Astrocyte (in vitro differentiated cells and primary cell): ENCODE measurements at places on chromosomes 5 and 9. TPM values are rescaled to one million over a fixed set of nuclear protein-coding genes. Genes with fewer than 3 reads are reported as not detected.

Gene GFI1B
- not detected in 2 replicates for total RNA-seq

Gene PHF2
- total RNA-seq, result 12.1 and 12.3 TPM in 2 replicates

Gene SLC46A2
- not detected in 2 replicates for total RNA-seq

DNA sequence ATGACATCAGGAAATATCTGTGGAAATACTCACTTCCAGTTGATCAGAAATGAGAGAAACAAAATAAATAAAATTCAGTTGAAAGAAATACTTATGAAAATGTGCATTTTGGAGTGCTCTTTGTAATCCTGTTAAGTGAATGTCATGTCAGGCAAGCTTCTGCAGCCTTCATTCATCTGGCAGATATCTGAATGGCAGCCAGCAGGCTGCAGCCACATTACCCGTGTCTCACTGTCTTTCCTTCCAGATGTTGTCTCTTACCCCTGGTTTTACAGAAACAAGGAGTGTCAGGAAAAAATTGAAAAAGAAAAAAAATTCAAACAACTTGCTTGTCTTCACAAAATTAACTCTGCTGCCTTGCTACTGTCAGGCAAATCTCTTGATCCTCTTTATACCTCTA lies 445.0 kb upstream of the RIOK2 start:
- H3K27ac ChIP-seq, result no peak overlapping the region
- H3K36me3 ChIP-seq, result no peaks in the 10 kb centered on the region
- DNase-seq, result peak; percentile 1
- peaks cover 6% of the 10 kb centered on the region for H3K4me1 ChIP-seq
- H3K27me3 ChIP-seq, result no peaks in the 10 kb centered on the region

- H3K27ac ChIP-seq, result no peak overlapping the region
- H3K4me3 ChIP-seq, result no peak overlapping the region
- no peaks in the 10 kb centered on the region for H3K36me3 ChIP-seq
- H3K4me1 ChIP-seq, result peaks cover 14% of the 10 kb centered on the region
Measured at GRCh38 chr9:94754976-94755475, 28.5 kb downstream of the AOPEP start.

GRCh38 chr5:154316223-154316935 lies 125.8 kb downstream of the GALNT10 start:
- peaks cover 10% of the 10 kb centered on the region for H3K4me1 ChIP-seq
- H3K27ac ChIP-seq, result no peak overlapping the region
- no peaks in the 10 kb centered on the region for H3K27me3 ChIP-seq
- no peak for DNase-seq
- H3K4me3 ChIP-seq, result no peak overlapping the region

- H3K4me3 ChIP-seq, result no peak overlapping the region
- peaks cover 15% of the 10 kb centered on the region for H3K4me1 ChIP-seq
- DNase-seq, result peak; percentile 61
- no peaks in the 10 kb centered on the region for H3K27me3 ChIP-seq
- no peaks in the 10 kb centered on the region for H3K36me3 ChIP-seq
Measured at GRCh38 chr5:139131465-139131864, 66.7 kb downstream of the SIL1 start.

Gene CDH6
- total RNA-seq, result 90.1 and 106 TPM in 2 replicates

DNA sequence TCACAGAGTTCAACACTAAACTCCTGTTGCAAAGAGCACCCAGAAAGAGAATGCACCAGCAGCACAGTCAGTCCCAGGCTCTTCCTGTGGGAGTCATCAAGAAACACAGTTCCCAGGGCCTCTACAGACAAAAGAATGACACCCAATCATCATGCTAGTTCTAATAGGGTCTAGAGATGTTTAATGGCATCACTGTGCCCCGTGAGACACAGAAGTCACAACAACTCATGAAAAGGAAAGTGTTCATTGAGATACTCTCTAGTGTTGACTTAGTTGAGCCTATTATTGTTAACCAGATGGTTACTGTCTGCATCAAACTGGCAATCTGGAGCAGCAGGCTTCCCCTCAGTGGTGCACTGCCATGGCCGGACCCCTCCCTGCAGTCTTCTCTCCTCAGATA lies 1.6 kb downstream of the KLHL3 start:
- no peak overlapping the region for H3K4me3 ChIP-seq
- H3K36me3 ChIP-seq, result no peaks in the 10 kb centered on the region
- no peak overlapping the region for H3K27ac ChIP-seq
- H3K27me3 ChIP-seq, result no peaks in the 10 kb centered on the region
- peaks cover 32% of the 10 kb centered on the region for H3K4me1 ChIP-seq
- DNase-seq, result no peak

GRCh38 chr5:110803467-110804326 lies 64.9 kb downstream of the SLC25A46 start:
- H3K4me3 ChIP-seq, result no peak overlapping the region
- H3K4me1 ChIP-seq, result no peaks in the 10 kb centered on the region
- no peaks in the 10 kb centered on the region for H3K36me3 ChIP-seq

DNA sequence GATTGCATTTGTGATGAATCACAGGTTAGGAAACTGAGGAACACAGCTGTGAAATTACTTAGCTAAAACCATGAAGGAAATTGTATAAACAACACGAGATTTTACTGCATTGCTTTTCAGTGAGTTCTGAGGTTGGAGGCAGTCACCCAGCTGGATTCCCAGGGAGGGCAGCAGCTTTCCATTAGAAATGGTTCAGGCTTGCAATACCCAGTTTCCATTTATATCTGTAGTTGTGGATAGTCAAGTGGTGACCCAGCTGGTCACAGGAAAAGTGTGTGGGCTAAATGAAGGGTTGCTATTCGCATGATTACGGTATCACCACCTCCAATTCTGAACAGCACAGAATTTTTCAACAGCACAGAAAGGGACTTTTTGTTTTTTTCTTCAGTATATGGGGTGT lies 34.3 kb upstream of the SPATA31D4 start:
- no peak overlapping the region for H3K4me3 ChIP-seq
- no peak overlapping the region for H3K27ac ChIP-seq
- no peaks in the 10 kb centered on the region for H3K27me3 ChIP-seq
- peak; percentile 41 for DNase-seq
- no peaks in the 10 kb centered on the region for H3K4me1 ChIP-seq

DNA sequence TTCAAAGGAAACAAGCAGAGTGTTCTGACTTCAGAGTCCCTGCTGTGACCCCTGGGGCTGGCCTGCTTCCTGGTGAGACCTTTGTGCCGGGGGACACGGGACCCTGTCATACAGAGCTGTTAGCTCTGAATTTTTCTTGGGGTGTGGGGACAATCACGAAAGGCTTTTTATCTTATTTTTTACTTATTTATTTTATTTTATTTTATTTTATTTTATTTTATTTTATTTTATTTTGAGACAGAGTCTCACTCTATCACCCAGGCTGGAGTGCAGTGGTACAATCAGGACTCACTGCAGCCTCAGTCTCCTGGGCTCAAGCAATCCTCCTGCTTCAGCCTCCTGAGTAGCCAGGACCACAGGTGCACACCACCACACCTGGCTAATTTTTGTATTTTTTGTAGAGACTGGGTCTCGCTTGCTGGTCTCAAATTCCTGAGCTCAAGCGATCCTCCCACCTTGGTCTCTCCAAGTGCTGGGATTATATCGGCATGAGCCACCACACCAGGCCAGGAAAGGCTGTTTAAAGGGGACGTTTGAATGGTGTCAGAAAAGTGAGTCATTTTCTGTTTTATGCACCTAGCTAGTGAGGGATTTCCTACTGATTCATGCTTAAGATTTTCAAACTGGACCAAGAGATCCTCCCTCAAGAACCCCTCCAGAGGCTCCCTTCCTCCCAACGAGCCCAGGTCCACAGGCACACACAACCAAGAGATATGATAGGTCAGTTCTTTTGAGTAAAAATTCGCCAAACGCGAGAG lies 75.7 kb downstream of the OLFM1 start:
- no peaks in the 10 kb centered on the region for H3K27me3 ChIP-seq
- no peaks in the 10 kb centered on the region for H3K36me3 ChIP-seq
- no peak for DNase-seq
- no peak overlapping the region for H3K27ac ChIP-seq
- no peak overlapping the region for H3K4me3 ChIP-seq

DNA sequence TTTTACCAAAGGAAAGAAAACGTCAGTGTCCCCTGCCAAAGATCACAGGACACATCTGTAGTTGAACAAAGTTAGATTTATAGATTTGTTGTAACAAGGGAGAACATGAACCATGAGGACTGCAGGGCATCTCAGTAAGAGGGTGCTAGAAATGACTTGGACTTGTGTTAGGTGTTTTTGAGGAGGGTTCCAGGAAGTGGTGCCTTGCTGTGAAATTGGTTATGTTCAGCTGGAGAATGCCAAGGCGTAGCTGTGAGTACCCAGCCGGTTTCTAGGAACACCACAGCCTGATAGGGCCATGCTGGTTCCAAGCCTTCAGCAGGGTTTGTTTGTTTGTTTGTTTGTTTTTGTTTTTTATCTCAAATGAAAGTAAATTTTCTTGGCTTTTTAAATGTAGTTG lies 5.3 kb downstream of the SPEF2 start:
- H3K36me3 ChIP-seq, result no peaks in the 10 kb centered on the region
- no peak overlapping the region for H3K4me3 ChIP-seq
- peaks cover 6% of the 10 kb centered on the region for H3K4me1 ChIP-seq
- no peaks in the 10 kb centered on the region for H3K27me3 ChIP-seq

GRCh38 chr9:99828417-99829176 lies 6.9 kb downstream of the NR4A3 start:
- peaks cover 60% of the 10 kb centered on the region for H3K27me3 ChIP-seq
- no peak for DNase-seq
- H3K36me3 ChIP-seq, result no peaks in the 10 kb centered on the region
- H3K4me3 ChIP-seq, result no peak overlapping the region
- H3K27ac ChIP-seq, result no peak overlapping the region
- H3K4me1 ChIP-seq, result peaks cover 14% of the 10 kb centered on the region

DNA sequence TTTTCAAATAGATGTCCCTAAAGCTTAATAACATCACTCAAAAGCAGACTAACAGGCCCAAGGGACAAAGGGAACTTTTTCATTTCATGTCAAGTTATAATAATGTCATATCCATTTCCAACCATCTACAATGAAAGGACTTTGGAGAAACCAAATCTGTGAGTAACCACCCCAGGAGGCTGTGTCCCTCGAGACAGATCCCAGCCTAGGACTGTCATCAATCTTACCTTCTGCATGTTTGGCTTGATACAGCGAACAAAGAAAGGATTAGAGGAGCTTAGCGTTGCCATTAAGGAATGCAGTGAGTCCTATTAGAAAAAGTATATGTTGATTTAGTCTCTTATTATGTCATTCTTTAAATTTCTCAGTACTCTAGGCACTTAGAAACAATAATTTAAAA lies 137.8 kb upstream of the RETREG1 start:
- H3K4me3 ChIP-seq, result no peak overlapping the region
- no peak for DNase-seq
- H3K4me1 ChIP-seq, result no peaks in the 10 kb centered on the region

- H3K27me3 ChIP-seq, result no peaks in the 10 kb centered on the region
- H3K36me3 ChIP-seq, result no peaks in the 10 kb centered on the region
- H3K27ac ChIP-seq, result no peak overlapping the region
- DNase-seq, result no peak
Measured at GRCh38 chr5:160197341-160198144, 31.8 kb upstream of the FABP6 start.

Gene DOCK8
- 2.6 and 4.4 TPM in 2 replicates for total RNA-seq

DNA sequence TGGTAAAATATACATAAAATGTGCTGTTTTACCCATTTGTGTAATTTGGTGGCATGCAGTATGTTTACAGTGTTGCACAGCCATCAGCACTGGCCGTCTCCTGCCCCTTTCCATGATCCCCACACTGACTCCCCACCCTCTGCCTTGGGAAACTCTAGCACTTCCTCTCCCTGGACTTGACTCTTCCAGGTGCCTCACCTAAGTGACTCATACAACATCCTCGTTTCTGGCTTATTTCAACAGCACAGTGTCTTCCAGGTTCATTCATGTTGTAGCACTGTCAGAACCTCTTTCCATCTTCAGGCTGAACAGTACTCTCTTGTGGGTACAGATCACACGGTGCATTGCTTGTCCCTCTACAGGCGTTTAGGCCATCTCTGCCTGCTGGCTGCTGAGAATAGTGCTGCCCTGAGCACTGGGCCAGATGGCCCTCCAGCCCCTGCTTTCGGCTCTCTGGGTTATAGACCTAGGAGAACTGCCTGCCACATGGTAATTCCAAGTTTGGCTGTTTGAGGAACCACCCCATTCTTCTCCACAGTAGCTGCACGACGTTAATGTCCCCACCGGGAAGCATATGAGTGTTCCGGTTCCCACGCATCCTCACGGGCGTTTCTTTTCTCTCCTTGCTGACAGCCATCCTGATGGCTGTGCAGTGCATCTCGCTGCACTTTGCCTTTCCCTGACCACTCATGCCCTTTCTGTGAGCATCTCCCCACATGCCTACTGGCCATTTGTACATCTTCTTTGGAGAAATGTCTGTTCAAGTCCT lies 211.8 kb downstream of the FANCC start:
- no peak for DNase-seq
- H3K27ac ChIP-seq, result no peak overlapping the region
- H3K36me3 ChIP-seq, result peaks cover 6% of the 10 kb centered on the region
- H3K27me3 ChIP-seq, result no peaks in the 10 kb centered on the region
- H3K4me1 ChIP-seq, result peaks cover 19% of the 10 kb centered on the region
- no peak overlapping the region for H3K4me3 ChIP-seq

Gene ANKRD55
- total RNA-seq, result not detected in 2 replicates

GRCh38 chr9:108083160-108083750 lies 593.7 kb upstream of the KLF4 start:
- no peak for DNase-seq
- no peaks in the 10 kb centered on the region for H3K36me3 ChIP-seq
- no peaks in the 10 kb centered on the region for H3K4me1 ChIP-seq
- H3K27me3 ChIP-seq, result peaks cover 3% of the 10 kb centered on the region
- H3K4me3 ChIP-seq, result no peak overlapping the region

- peaks cover 20% of the 10 kb centered on the region for H3K4me1 ChIP-seq
- H3K4me3 ChIP-seq, result peak overlapping the region; percentile 63
- H3K36me3 ChIP-seq, result no peaks in the 10 kb centered on the region
Measured at GRCh38 chr5:88691230-88691582, 191.8 kb downstream of the MEF2C start.

Gene PPP3R2
- not detected in 2 replicates for total RNA-seq

DNA sequence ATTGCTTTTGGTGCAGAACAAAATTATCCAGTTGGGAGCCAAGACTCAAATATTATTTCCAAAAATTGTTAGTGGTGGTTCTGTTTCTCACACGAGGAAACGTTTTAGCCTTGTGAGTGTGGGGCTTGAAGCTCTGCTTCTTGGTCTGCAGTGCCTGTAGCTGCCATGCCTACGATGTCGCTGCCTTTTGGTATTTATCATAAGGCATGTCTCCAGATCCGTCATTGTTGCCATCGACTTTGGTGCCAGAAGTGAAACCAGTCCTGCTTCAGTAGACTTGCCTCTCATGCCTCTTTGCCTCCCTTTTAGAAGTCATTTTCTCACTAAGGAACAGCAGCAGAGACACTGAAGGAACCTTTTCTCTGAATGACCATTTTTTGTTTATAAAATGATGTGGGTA lies 29.7 kb upstream of the CATSPER3 start:
- H3K36me3 ChIP-seq, result no peaks in the 10 kb centered on the region
- H3K27me3 ChIP-seq, result no peaks in the 10 kb centered on the region
- H3K4me1 ChIP-seq, result no peaks in the 10 kb centered on the region
- no peak overlapping the region for H3K4me3 ChIP-seq

GRCh38 chr9:88922091-88922490 lies 69.2 kb upstream of the S1PR3 start:
- no peaks in the 10 kb centered on the region for H3K27me3 ChIP-seq
- H3K4me1 ChIP-seq, result no peaks in the 10 kb centered on the region
- no peak overlapping the region for H3K4me3 ChIP-seq
- no peaks in the 10 kb centered on the region for H3K36me3 ChIP-seq
